Activated CD4-positive, alpha-beta T cell treated with anti-CD3 and anti-CD28 coated beads, Interleukin-2, amount 10 ng/mL, durations not matched to agents 7 days and 5 days (primary cell): ENCODE measurements at places on chromosomes 5 and 9. TPM values are rescaled to one million over a fixed set of nuclear protein-coding genes. Genes with fewer than 3 reads are reported as not detected.

DNA sequence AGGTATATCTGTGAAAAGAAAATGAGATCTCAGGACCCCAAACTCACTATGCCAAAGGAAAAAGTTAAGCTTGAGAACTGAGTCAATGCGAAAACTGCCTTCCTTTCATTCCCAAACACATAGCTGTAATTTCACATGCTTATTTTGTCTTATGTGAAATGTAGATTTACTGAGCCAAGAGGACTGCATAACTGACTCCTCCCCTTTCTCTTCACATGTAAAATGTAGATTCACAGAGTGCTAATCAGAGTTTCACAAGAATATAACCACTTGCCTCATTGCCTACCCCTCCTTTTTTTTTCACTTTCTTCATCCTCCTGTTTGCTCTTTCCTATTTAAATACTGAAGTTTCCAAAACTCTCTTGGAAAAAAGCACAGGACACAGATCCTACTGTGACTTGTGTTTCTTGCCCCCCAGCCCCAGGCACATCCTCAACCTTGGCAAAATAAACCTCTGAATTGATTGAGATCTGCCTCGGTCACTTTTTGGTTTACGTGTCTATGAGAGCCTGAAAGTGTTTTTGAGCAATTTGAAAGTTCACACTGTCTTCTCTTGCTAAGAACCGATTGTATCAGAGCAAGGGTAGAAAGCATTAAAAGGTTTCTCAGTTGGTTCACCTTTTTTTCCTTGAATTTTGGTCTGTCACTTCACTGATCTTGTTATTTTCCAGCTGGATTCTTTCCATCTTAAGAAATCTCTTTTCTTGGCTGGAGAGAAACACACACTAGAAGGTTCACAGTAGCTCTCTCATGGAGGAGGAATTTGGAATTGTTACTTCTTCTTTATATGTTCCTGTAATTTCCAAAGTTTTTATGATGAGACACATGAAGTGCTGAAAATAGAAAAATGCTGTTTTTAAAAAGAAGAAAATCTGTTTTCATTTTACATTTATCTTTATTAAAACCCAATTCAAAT, 44.8 kb upstream of the SNAPC3 start:
- H3K4me3 ChIP-seq, result no peak overlapping the region
- peaks cover 17% of the 10 kb centered on the region for H3K27me3 ChIP-seq
- no peaks in the 10 kb centered on the region for H3K36me3 ChIP-seq
- no peaks in the 10 kb centered on the region for H3K4me1 ChIP-seq
- no peak overlapping the region for H3K27ac ChIP-seq
- no peak for DNase-seq

- H3K4me3 ChIP-seq, result no peak overlapping the region
- no peaks in the 10 kb centered on the region for H3K4me1 ChIP-seq
These were observed 24.3 kb upstream of the KCNV2 start for GRCh38 chr9:2693056-2693455.

DNA sequence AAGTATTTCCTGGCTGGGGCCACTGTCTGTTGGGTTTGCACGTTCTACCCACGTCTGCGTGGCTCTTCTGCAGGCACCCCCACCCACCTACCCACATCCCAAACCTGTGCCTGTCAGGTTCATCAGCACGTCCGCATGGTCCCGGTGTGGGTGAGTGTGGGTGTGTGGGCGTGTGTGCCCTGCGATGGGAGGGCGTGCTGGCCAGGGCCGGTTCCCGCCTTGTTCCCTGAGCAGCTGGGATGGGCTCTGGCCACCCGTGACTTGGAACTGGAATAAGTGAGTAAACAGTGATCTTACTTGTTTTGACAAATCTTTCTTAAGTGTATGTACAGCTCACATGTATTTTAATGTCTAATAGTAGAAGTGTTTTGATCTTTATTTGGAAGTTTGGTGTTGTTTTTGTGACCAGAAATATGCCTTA, 20.4 kb downstream of the ERGIC1 start:
- no peak for DNase-seq
- H3K27ac ChIP-seq, result no peak overlapping the region
- no peaks in the 10 kb centered on the region for H3K27me3 ChIP-seq
- H3K4me3 ChIP-seq, result no peak overlapping the region
- H3K4me1 ChIP-seq, result peaks cover 33% of the 10 kb centered on the region

GRCh38 chr5:73626814-73627313, 868 bp downstream of the ARHGEF28 start:
- DNase-seq, result no peak
- H3K27me3 ChIP-seq, result peaks cover 68% of the 10 kb centered on the region
- H3K27ac ChIP-seq, result no peak overlapping the region
- no peaks in the 10 kb centered on the region for H3K36me3 ChIP-seq

PCDHA1 gene
- total RNA-seq, result not detected

SLC31A2 gene
- total RNA-seq, result 2.5 TPM

DNA sequence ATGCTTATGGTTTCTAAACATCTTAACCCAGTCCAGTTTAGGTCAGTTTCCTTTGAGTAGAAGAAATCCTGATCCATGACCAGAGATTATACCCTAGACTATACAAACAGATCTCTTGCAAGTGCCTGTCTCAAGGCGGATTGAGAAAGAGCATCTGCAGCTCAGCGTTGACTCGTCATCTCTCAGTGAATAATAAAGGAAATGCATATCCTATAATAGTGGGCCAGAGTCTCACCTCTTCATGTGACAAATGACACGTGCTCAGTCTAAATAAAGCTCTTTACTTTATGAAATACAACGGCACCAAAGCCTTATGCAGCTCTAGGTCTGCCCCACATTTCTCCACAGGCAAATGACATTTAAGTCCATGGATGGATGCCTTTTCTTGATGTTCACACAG, 179.4 kb upstream of the NR3C1 start:
- H3K4me1 ChIP-seq, result peaks cover 31% of the 10 kb centered on the region
- no peaks in the 10 kb centered on the region for H3K36me3 ChIP-seq
- no peak for DNase-seq
- no peaks in the 10 kb centered on the region for H3K27me3 ChIP-seq
- H3K27ac ChIP-seq, result no peak overlapping the region
- no peak overlapping the region for H3K4me3 ChIP-seq

PCDHA9 gene
- not detected for total RNA-seq

DNA sequence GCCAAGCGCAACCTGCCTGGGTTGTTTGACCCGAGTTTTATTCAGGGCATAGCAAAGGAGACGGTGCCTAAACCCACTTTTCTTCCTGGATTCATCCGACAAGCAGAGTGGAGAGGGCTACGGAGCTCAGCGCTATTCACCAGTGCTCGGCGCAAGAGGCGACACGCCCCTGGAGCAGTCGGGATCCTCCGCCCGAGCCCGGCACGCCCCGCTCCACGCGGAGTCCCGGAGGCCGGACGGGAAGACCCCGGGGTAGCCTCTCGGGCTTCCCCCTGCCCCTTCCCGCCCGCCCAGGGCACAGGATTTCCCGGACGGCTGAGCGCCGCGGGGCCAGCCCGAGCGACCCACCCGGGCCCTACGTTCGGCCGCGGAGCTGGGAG, 427 bp downstream of the SERINC5 start:
- peaks cover 60% of the 10 kb centered on the region for H3K36me3 ChIP-seq
- no peaks in the 10 kb centered on the region for H3K27me3 ChIP-seq
- H3K4me3 ChIP-seq, result peak overlapping the region; percentile 97
- DNase-seq, result peak; percentile 50
- peak overlapping the region; percentile 88 for H3K27ac ChIP-seq
- H3K4me1 ChIP-seq, result peaks cover 63% of the 10 kb centered on the region

DNA sequence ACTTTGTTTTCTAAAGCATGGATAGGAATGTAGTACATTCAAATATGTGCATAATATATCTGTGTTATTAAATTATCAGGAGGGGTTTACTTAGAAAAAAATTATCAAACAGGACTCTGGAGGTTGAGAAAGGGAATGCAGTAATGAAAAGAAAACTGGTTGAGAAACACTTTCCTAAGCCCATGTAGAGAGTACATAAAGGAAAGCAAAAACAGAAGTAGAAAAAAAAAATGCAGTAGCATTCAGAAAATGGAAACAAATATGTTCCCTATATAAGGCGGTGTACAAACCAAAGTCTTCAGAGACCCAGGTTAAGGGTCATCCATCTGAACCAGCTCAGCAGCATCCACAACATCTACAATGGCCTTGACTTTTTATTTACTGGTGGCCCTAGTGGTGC, at the start of gene IFNA8:
TSS of gene IFNA8 (plus strand) at position 301 of the 400 bp plus-strand sequence. CDS start at position 361, 60 bp downstream.
- DNase-seq, result no peak
- no peaks in the 10 kb centered on the region for H3K36me3 ChIP-seq
- no peaks in the 10 kb centered on the region for H3K4me1 ChIP-seq
- peaks cover 49% of the 10 kb centered on the region for H3K27me3 ChIP-seq
- no peak within 1 kb of the TSS for H3K27ac ChIP-seq

UGT3A1 gene
- total RNA-seq, result not detected

DNA sequence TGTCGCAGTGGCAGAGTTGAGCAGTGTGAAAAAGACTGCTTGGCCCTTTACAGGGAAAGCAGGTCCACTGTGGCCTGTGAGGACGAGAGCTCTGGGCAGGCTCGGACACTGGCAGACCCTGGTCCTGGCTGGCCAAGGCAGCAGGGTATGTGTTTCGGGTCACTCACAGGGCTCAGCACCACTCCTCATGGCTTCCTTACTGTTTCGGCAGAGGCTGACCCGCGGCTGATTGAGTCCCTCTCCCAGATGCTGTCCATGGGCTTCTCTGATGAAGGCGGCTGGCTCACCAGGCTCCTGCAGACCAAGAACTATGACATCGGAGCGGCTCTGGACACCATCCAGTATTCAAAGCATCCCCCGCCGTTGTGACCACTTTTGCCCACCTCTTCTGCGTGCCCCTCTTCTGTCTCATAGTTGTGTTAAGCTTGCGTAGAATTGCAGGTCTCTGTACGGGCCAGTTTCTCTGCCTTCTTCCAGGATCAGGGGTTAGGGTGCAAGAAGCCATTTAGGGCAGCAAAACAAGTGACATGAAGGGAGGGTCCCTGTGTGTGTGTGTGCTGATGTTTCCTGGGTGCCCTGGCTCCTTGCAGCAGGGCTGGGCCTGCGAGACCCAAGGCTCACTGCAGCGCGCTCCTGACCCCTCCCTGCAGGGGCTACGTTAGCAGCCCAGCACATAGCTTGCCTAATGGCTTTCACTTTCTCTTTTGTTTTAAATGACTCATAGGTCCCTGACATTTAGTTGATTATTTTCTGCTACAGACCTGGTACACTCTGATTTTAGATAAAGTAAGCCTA, 15.7 kb downstream of the SQSTM1 start:
- peaks cover 19% of the 10 kb centered on the region for H3K4me1 ChIP-seq
- H3K27ac ChIP-seq, result peak overlapping the region; percentile 89
- peaks cover 41% of the 10 kb centered on the region for H3K36me3 ChIP-seq
- peak overlapping the region; percentile 26 for H3K4me3 ChIP-seq
- peak; percentile 72 for DNase-seq

CSF1R gene
- total RNA-seq, result 0.08 TPM

SLC25A48 gene
- not detected for total RNA-seq

NEUROG1 gene
- not detected for total RNA-seq

DNA sequence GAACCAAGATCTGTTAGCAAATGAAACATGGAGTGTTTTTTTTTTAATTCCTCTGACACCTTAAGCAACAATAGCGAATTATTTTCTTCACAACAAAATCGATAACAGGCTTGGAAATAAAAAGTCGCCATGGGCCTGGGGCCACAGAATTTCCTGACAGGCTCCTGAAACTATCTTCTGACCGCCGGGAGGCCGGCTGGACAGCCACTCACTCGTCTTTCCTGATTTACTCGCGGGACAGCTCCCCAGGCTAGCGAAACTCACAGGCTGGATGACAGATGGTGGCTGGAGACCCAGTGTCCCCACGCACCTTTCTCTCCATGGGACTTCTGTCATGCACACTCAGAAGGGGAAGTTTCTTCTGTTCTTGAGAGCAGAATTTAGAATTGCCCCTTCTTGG, 143.3 kb upstream of the IRX2 start:
- no peak overlapping the region for H3K4me3 ChIP-seq
- H3K27ac ChIP-seq, result no peak overlapping the region
- H3K36me3 ChIP-seq, result no peaks in the 10 kb centered on the region
- no peak for DNase-seq
- no peaks in the 10 kb centered on the region for H3K27me3 ChIP-seq

SPINK6 gene
- total RNA-seq, result not detected

PAPPA gene
- total RNA-seq, result not detected

GRCh38 chr9:131530546-131530919, 530 bp downstream of the UCK1 start:
- H3K27me3 ChIP-seq, result no peaks in the 10 kb centered on the region
- peaks cover 35% of the 10 kb centered on the region for H3K4me1 ChIP-seq
- peak; percentile 14 for DNase-seq
- H3K4me3 ChIP-seq, result peak overlapping the region; percentile 79
- H3K36me3 ChIP-seq, result peaks cover 30% of the 10 kb centered on the region

DNA sequence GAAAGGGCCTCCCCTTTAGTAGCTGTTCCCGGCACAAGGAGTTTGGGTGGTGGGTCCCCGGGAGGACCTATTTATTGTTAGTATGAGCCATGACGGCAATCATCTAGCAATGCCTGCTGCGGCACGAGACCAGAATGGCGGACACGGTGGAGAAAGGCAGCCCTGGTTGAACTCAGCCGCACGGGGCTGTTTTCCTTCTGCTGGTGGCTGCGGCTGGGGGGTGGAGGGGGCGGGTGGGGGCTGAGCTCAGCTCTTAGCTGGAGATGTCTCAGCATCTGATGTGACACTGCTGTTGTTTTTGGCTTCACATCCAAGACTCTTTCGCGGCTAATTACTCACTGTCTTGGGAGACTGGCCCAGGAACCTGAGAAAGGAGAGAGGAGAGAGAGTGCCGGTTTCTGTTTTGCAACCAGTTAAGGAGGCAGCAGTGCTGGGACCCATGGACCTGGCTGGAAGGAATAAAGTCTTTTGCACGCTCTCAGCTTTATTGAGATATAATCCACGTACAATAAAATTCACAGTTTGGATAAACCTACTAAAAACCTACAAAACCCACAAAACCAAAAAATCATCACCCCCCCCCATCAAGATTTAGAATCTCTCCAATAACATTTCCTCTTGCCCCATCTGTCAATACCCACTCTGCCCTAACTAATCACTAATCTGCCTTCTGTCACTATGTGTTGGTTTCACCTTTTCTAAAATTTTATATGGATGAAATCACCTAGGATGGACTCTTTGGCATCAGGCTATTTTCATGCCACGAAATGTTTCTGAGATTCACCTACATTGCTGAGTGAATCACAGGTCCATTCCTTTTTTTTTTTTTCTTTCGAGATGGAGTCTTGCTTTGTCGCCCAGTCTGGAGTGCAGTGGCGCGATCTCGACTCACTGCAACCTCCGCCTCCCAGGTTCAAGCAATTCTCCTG, 81.8 kb upstream of the NEURL1B start:
- no peaks in the 10 kb centered on the region for H3K27me3 ChIP-seq
- H3K4me3 ChIP-seq, result no peak overlapping the region
- no peak for DNase-seq

- no peaks in the 10 kb centered on the region for H3K4me1 ChIP-seq
- no peaks in the 10 kb centered on the region for H3K27me3 ChIP-seq
- DNase-seq, result no peak
These were observed 102.5 kb downstream of the SREK1 start for GRCh38 chr5:66246608-66247007.

FCN2 gene
- not detected for total RNA-seq

CARTPT gene
- not detected for total RNA-seq

SH3GL2 gene
- total RNA-seq, result not detected

DNA sequence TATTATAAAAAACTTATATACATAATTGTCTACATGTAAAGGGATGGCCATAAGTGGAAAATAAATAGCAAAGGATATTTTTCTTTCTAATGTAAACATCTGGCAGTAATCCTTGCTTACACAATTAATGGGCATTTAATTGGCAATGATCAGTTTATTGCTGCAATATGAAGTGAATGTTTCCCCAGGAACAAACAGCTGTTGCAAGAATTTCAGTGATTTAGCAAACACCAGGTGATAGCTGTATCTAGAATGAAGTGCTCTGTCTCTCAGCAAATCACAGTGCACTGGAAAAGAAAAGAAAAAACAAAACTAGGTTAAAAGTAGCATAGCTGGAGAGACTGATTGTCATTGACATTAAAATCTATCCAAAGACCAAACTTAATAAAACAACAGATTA, 594.5 kb upstream of the ARRDC3 start:
- no peaks in the 10 kb centered on the region for H3K36me3 ChIP-seq
- H3K27me3 ChIP-seq, result no peaks in the 10 kb centered on the region
- H3K4me1 ChIP-seq, result no peaks in the 10 kb centered on the region
- DNase-seq, result no peak
- no peak overlapping the region for H3K27ac ChIP-seq

LCNL1 gene
- 0.48 TPM for total RNA-seq
